Stimulated activated CD4-positive, alpha-beta T cell treated with anti-CD3 and anti-CD28 coated beads, Interleukin-2, amount 100 ng/mL, for 4 hours (primary cell): ENCODE measurements at places on chromosomes 6 and 20.

DNA sequence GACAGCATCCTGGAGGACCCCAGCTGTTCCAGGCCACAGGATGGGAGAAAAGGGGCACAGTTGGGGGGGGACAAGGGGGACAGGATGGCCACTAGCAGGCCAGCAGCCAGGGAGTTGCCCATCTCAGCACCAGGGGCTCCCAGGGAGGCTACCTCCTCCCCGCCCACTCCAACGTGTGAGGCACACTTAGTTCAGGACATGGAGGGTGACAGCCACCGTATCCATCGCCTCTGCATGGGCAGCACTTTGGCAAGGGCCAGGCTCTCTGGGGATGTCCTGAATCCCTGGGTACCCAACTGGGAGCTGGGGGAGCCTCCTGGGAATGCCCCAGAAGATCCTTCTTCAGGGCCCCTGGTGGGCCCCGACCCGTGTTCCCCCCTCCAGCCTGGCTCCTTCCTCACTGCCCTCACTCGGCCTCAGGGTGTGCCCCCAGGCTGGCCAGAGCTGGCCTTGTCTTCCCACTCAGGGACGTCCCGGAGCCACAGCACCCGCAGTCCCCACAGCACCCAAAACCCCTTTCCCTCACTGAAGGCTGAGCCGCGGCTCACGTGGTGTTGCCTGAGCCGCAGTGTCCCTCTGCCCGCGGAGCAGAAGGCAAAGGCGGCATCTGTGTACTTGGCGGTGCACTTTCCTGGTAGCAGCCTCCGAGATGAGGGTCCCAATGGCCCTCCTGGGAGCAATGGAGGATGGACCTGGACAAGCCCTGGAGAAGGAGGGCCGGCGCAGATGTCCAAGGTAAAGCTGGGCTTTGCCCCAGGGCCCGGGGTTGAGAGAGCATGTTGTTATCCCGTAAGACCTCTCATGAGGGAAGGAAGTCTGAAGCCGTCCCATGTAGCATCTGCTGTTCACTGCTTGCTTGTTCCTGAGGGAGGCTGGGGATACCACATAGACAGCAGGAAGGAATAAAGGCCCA is 30.7 kb downstream of the ZNF831 start:
- DNase-seq, result no peak

DNA sequence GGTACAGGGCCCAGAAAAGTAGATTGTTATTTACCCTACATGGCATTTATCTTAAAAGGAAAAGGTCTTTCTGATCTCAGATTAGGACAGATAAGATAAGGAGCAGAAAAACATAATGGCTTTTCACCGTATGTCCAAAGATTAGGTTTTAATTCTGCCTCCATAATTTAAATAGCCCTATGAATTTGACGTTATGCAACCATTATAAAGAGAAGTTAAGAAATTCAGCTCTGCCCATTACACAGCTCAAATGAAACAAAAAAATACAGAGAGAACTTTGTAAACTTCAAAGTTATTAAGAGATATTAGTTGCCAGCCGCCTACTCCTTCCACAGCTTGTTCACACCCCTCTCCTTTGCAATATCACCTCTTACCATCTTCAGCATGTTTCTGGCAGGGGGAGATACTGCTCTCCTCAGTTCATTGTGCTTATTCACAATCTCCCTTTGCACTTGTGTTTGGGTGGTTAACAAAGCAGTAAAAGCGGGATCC is 8.1 kb downstream of the CRISP3 start:
- DNase-seq, result no peak

DNA sequence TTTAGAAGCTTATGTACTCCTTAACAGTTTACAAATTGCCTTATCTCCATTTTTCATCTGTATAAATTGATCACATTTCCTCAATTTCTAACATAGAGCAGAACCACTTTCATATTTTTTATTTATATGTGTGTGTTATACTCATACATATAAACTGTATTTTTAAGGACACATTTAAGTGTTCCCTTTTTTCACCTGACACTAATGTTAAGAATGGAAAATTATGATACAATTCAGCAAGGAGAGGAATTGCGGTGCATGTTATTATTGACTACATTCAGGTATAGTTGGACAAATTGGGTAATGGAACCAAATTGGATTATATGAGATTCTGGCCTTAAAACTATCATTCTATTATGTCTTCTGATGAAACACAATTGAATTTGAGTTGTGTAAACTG is 479.1 kb upstream of the FLRT3 start:
- no peak for DNase-seq

- no peak for DNase-seq
These were observed 90.7 kb downstream of the KHDC1L start for GRCh38 chr6:73134588-73134987.

- no peak for DNase-seq
These were observed 40.1 kb upstream of the LTV1 start for GRCh38 chr6:143802833-143803565.
